ENCODE measurements at places on chromosomes 4 and X. TPM values are rescaled to one million over a fixed set of nuclear protein-coding genes. Genes with fewer than 3 reads are reported as not detected.

GRCh38 chr4:55727746-55728145 is 91.6 kb upstream of the NMU start:
- no peak for DNase-seq

GRCh38 chr4:52051615-52052474 is 741 bp downstream of the SPATA18 start:
- peak; percentile 66 for DNase-seq

- no peak for DNase-seq
These were observed 99.5 kb downstream of the FBXW7 start for GRCh38 chr4:152436384-152436783.

DNA sequence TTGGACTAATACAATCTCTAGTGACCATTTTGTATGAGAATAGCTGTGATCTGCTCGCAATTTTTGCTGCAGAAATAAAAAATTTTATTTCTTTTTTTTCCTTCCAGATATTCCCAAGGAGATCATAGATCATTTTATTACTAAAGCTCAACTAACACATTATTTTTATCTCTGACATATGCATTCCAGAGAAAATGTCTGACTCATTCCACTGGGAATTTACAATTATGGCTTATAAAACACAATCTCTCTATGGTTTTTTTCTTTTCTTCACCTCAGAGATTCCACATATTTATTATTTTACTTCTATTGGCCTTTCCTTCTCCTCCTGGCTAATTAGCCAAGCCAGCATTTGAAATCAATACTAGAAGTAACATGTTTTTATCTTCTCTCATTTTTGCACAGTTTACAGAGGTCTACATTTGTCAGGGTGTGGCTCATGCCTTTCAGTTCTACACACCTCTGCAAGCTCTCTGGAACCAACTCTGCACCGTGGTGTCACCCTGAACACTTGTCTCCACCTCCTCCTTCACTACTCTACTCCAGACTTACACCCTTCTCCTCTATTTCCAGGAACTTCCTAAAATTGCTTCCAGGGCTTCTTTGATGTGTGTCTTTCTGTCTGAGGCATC is 59.8 kb upstream of the GPM6A start:
- DNase-seq, result no peak

DNA sequence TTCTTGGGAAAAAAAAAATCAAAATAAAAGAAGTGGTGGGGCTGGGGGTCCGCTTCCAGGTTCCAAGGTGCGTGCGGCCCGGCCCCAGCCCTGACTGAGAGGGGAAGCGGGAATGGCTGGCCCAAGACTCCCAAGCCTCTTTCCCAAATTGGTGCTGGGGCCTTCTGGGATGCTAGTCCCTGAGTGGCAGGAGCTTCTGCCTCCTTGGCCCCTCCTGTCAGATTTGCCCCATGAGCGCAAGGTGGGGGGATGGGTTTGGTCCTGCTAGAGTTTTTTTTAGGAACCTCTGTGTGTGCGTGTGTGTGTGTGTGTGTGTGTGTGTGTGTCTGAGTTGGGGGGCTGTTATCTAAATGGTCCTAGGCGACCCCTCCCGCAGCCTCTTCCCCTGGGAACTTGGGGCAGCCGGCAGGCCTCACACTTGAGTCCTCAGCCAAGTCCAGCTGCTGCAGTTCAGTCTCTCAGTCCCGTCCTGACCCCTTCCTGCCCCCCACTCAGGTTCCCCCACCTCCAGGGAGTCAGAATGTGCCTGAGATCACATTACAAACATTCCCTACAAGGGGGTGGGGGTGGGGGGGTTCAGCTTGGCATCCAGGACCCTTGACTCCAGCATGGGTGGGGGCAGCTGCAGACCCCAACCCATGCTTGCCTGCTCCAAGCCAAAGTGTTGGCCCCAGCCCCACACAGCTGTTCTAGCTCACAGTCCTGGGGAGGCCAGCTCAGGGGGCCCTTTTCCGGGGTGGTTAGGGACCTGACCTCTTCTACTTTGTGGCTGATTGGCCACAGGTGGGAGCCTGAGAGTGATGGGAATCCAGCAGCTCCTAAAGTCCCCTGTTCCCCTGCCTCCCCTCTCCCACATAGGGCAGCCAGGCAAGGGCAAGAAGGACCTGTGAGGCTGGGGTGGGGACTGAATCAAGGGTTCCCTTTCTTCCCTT is 4.0 kb downstream of the EFNB1 start:
- DNase-seq, result no peak

DNA sequence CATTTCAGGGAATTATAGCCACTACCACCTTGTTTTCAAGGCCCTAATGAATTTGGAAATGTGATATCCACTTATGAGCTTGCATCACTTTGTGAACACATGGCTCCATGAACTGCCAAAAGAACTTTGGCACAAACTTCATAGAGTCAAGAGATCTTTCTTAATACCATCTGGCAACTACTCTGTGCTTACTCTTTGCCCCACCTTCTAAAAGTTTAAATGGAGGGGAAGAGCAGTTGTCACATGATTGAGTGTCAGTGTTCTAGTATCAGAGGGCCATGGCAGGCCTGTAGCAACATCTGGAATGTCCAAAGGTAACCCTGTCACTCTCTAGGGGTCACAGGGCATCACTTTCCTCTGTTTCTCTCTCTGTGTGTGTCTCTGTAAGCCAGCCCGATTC is 2.6 kb upstream of the ADH1B start:
- DNase-seq, result no peak

GRCh38 chr4:52076731-52077130 is 25.6 kb downstream of the SPATA18 start:
- DNase-seq, result no peak

The RAB41 gene
- not detected for total RNA-seq

The TLR3 gene
- total RNA-seq, result 7.0 TPM

DNA sequence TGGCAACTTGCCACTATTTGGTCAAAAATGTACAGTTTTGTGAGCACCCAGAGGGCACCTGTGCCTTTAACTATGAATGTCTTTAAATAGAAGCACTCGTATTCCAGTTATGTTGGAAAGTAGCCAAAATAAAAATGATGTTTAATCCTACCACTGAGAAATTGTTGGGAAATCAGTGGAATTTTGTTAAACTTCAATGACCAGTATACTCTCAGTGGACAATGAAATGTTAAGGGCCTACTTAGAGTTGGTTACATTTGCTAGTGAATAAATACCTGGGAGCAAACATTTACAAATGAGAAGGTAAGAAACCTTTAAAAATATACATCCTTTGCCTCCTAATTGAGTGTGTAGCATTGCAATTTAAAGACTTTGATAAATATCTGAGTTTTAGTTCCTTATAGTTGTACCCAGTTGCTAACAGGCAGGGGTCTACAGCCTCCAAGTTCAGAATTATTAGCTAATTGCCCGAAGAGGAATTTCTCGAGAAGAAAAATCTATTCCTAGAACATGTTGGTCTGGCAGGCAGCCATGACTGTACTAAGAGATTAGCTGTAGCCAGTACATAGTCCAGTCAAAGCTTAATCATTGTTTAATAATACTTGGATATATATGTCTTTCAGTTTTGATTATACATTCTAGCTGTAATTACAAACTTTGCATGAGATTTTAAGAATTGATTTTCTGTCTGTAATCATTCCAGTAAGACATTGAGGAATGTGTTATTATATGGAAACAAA is 93.2 kb downstream of the IL1RAPL2 start:
- DNase-seq, result no peak

DNA sequence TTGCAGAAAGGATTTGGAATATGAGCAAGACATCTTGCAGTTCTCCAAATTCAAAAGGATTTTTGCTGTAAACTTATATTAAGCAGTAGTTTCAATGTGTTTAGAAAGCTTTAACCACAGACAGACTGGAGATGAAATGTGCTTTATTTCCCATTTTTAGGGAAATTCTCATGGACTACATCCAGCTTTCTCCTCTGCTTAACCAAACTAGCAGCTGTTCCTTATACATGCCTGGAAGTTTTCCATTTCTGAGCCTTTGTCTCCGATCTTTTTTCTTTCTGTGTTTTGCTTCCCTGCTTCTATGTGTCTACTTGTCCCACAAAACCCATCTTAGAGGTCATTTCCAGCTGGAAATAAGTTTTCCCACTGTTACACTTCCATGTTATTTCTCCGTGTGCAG is 41.6 kb downstream of the TMA16 start:
- no peak for DNase-seq

- no peak for DNase-seq
These were observed 34.8 kb upstream of the SPANXD start for GRCh38 chrX:141733371-141733770.

- DNase-seq, result peak; percentile 5
These were observed 671.5 kb upstream of the GRIA3 start for GRCh38 chrX:122512561-122513072.

The TSPAN5 gene
- total RNA-seq, result 25.2 TPM

The SPIN2A gene
- 0.20 TPM for total RNA-seq

GRCh38 chr4:6027392-6027791 is 9.2 kb upstream of the C4orf50 start:
- DNase-seq, result no peak

The STPG2 gene
- total RNA-seq, result not detected

The SSX1 gene
- total RNA-seq, result 2.0 TPM

DNA sequence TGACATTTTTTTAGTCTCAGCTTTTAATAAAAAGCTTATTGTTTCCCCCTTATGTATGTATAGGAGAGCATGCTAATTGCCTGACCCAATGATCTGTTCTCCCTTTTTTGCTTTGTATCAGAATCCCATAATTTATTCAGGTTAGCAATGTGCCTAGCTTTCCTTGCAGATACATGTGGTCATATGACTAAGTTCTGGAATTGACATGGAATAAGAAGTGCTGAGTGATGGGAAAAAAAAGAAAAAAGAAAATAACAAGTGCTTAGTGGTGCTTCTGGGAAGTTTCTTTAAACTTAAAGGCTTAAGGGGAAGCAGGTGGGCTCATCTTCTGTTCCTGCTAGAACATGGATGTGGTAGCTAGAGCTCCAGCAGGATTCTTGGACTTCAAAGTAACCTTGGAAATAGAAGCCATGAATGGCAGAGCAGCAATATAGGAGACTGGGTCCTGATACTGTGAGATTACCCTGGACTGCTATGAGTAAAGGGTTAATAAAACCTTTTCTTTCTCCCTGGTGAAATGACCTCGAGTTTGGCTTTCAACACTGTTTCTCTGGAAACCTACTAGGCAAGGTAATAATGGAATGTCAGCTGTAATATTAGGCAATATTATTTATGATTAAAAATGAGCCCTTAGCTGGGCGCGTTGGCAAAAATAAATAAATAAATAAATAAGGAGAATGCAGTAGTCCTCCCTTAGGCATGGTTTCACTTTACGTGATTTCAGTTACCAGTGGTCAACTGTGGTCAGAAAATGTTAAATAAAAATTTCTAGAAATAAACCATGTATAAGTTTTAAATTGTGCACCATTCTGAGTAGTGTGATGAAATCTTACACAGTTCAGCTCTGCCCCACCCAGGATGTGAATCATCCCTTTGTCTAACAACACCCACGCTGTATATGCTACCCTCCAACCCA is 16.7 kb upstream of the RBM41 start:
- DNase-seq, result peak; percentile 50

DNA sequence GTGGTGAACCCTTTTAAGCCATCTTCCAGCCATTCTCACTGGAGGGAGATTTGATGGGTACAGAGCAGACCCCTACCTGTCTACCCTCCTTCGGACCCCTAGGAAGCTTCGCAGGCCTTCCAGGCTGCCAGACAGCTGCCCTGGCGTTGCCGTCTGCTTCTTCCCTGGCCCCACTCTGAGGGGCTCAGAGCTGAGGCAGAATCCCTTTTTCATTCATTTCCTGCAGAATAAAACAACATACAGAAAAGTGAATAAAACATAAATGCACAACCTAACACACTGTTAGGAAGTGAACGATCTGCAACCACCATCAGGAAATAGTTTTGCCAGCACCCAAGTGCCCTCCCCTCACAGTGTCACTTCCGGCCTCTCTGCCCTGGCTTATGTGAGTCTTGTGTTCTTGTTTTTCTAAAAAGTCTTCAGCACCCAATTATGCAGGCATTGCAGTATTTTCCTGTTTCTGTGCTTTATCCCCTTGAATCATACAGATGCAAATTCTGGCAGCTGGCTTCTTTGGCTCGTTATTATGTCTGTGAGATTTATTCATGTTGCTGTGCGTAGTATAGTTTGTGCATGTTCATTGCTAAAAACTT is 5.6 kb upstream of the ADD1 start:
- DNase-seq, result no peak

DNA sequence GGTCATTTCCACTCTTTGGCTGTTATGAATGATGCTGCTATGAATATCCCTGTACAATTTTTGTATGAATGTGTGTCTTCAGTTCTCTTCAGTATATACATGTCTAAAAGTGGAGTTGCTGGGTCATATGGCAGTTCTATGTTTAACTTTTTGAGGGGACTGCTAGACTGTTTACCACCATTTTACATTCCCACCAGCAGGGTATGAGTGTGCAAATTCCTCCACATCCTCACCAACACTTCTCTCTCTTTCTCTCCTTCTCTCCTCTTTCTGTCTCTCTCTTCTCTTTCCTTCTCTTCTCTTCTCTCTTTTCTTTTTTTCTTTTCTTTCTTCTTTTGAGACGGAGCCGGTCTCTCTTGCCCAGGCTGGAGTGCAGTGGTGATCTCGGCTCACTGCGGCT is 7.8 kb downstream of the WWC2 start:
- no peak for DNase-seq

The FABP2 gene
- not detected for total RNA-seq

The KLHL4 gene
- 3.0 TPM for total RNA-seq

GRCh38 chr4:91220315-91220714 is 1083.5 kb upstream of the GRID2 start:
- no peak for DNase-seq

DNA sequence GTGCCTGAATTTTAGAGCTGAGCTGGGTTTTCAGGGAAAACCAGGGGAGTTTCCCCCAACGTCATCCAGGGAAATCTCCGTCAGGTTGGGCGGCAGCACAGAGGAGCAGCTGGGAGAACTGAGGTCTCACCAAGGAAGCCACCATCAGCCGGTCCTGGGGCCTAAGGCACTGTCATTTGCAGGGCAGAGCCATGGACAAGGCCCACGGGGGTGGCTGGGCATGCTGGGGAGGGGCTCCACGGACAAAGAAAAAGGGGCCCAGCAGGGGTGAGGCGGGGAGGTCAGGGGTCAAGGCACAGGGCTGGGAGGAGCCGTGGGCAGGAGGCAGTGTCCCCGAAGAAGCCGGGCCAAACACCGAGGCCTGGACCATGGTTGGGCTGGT is 109.8 kb downstream of the HMX1 start:
- no peak for DNase-seq

- DNase-seq, result peak; percentile 14
These were observed 3.7 kb downstream of the CTAG2 start for GRCh38 chrX:154649503-154650220.

DNA sequence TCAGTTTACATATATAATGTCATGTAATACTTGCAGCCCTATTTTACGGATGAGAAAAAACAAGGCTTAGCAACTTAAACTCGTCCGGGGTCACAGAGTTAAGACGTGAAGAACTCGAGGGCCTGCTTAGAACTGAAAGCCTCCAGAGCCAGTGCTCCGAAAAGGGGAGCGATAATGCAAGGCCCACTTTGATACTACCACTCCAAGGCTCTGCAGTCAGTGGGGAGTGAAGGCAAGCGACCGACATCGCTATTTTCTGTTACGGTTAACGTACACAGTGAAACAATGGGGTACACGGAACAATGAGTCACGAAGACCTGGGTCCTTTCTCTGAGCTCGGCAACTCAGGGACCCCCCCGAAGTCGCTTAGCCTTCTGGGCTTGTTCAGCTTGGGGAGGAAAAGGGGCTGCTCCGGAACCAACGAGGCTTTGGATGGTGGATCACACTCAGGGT is 965 bp downstream of the PPA2 start:
- no peak for DNase-seq

The PITX2 gene
- 0.48 TPM for total RNA-seq

The MBTPS2 gene
- 9.0 TPM for total RNA-seq
